HuH-7 (cell line): ENCODE measurements at places on chromosomes 2 and 18.

DNA sequence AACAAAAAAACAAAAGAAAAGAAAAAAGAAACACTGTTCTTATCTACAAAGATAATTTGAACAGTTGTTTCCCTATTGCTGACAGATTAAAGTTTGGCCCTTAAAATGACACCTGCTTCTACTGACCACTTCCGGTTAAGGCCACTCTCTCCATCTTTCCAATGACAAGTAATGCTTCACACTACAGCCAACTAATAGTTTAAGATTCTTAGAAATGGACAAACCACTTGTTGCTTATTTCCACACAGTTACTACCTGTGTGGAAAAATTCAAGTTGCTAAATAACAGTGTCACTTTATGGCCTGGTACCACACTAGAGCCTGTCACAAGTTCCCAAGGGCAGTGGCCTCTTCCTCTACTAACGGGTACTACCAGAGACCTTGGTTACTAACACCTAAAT, 2.4 kb downstream of the TMEM185B start:
- no peak for DNase-seq

DNA sequence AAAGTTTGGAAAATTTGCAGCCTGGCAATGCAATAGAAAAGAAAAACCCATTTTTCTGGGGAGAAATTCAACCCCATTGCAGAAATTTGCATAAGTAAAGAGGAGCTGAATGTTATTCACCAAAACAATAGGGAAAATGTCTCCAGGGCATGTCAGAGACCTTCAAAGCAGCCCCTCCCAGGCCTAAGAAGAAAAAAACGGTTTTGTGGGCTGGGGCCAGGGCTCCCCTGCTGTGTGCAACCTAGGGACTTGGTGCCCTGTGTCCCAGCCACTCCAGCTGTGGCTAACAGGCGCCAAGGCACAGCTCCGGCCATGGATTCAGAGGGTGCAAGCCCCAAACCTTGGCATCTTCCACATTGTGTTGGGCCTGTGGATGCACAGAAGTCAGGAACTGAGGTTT, 224.5 kb downstream of the TXNL1 start:
- no peak for DNase-seq

- DNase-seq: no peak
Observed at GRCh38 chr2:65199891-65200290, 27.7 kb upstream of the ACTR2 start.

DNA sequence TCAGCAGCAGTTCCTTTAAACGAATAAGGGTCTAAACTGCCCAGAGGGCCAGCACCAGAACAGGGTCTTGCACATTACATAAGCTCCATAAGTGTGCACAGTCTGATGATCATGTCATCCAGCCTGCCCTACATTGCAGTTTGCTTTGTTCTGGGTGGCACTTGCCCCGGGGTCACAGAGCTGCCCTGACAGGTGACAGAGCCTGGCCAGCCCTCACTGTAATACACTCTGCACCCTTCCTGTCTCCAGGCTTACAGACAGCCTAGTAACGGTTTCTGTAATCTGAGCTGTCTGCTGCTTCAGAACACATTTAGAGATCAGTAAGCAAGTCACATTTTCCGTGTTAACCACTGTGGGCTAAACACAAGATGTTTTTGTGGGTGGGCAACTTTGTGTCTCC, 213.3 kb downstream of the FAM210A start:
- DNase-seq: no peak

GRCh38 chr2:241842620-241843211, 16.0 kb downstream of the PDCD1 start:
- DNase-seq: no peak

DNA sequence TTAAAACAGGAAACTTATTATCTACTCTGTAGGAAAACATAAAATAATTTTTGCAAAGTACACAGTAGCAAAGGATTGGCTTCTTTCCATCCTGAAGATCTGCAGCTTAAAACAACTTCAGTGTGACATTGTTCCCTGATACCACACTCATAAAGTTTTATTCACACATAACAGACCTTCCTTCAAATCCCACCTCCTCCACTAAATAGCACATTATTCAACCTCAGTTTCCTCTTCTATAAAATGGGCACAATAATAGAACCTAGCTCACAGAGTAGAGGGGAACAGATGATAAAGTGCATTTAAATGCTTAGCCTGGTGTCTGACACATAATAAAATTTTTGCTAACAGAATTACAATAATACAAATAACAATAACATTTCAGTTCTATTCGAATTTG, 250.4 kb upstream of the RBBP8 start:
- DNase-seq: no peak

DNA sequence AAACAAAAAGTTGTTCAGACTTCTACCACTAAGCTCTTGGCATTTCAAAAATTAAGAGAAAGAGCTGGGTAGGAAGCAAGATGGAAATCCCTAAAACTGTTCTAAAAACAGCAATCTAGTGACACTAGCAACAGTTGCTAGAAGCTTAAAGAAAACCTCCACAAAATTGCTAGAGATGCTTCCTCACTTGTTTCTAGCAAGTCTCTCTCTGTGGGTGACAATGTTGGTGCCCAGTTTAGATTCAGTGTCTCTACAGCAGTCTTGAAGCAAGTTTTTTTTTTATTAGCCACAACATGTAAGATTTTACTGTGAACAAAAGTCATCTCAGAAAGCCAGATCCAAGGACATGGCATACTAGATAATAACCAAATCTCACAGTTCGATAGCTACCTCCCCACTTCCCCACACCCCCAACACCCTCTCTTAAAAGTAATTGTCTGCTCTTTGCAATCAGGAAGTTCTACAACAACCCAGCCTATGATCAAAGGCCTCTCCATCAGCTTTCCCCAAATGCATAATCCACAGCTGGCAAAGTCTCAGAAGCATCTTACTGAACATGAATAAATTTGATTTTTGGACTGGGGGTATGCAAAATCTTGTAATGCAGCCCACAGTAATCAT, 70.0 kb downstream of the ANKRD44 start:
- DNase-seq: no peak

DNA sequence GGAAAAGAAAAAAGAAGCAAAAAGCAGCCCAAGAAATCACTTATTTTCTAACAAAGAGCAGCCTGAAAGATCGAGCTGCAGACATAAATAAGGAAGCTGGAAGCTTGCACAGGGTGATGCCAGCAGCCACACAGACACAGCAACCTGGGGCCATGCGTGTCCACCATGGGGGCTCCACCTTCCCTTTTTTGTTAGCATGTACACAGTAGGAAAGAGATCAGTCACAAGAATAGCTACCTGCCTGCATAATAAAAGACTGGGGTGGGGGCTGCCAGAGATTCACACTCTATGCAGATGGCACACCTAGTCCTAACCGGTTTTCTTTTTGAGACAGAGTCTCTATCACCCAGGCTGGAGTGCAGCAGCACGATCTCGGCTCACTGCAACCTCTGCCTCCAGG, 2.9 kb upstream of the CNOT11 start:
- DNase-seq: no peak

DNA sequence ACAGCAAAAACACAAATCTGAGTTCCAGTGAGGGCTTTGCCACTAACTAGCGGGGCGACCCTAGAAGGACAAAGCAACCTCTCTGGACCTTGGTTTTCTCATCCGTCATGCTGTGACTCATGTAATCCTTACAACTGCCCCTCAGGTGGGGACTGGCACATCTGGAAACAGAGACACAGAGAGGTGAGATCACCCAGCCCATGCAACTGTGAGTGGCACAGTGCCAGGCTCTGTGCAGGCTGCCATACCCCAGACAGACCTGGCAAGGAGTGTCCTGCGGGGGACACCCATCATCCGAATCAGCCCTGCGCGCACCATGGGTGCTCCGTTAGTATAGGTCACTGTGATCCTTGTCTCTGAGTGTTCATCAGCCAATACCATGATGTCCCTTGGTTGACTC, 198.3 kb downstream of the SMAD7 start:
- DNase-seq: no peak

GRCh38 chr18:68962623-68963022, 164.7 kb downstream of the CCDC102B start:
- no peak for DNase-seq

- no peak for DNase-seq
Observed at GRCh38 chr2:190103144-190103543, 40.6 kb upstream of the MSTN start.

- DNase-seq: no peak
Observed at GRCh38 chr2:15069149-15069548, 436.6 kb downstream of the LRATD1 start.

- DNase-seq: no peak
Observed at GRCh38 chr2:30422444-30423040, 24.5 kb upstream of the LCLAT1 start.

GRCh38 chr2:143528021-143528420, 398.8 kb downstream of the ARHGAP15 start:
- DNase-seq: no peak

- DNase-seq: no peak
Observed at GRCh38 chr18:57150081-57150480, 3.2 kb downstream of the BOD1L2 start.

DNA sequence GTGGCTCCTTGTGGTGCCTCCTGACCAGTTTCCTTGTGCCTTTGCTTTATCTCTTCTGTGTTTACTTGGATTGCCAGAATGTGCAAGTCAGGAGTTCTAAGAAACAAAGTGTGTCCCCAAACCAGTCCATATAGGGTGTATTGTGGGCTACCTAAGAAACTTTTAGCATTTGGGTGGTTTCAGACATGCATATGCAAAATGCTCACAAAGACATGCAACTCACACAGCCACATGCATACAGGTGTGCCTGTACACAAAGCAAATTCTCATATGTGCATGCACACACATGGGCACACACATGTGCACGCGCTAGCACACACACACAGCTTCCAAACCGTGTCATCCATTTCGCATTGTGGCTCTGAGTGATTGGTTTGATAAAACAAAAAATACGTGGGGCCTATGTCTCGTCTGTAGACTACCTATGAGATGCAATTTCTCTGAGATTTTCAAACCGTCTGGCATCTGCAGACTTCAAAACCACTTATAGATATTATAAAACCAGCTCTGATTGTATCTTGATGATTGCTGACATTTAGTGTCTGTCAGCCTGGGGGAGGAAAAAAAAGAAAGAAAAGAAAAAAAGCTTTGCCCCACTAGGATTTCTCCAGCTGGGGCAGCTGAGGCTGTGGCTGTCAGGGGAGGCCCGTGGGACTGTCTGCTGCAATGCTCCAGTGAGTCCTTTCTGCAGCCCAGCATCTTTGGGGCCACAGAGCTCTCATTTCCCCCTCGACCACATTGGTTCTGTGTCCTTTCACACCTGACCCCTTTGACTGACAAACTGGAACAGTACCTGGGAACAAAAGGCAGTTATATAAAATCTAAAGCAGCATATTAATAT, 556.1 kb downstream of the CMPK2 start:
- DNase-seq: no peak

DNA sequence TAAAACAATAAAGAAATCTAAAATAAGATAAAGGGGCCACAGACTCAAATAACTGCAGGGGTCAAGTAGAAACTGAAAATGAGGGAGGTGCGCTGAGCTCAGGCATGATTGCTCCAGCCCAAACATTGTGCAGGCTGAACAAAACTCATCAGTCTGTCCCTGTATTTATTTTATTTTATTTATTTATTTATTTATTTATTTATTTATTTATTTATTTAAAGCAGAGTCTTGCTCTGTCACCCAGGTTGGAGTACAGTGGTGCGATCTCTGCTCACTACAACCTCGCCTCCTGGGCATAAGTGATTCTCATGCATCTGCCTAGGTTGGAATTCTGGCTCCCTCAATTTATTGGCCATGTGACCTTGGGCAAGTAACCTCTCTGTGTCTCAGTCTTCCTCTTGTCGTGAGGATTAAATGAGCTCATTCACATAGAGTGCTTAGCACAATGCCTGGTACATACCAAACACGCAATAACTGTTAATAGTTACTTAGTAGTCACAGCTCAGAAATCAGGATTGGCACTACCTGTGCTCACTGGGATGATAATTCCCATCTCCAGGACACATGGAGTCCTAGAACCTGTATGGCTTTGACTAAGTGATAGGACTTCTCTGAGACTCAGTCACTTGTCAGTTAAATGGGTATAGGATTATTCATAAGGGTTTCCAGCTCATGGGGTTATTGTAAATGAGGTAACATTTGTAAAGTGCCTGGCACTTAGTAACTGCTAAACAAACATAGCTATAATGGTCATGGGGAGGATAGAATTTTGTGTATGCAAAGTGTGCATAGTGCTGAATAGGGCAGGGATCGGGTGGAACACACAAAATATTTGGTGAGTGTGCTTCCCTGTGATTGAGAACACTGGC, 6.0 kb downstream of the SPEG start:
- no peak for DNase-seq

DNA sequence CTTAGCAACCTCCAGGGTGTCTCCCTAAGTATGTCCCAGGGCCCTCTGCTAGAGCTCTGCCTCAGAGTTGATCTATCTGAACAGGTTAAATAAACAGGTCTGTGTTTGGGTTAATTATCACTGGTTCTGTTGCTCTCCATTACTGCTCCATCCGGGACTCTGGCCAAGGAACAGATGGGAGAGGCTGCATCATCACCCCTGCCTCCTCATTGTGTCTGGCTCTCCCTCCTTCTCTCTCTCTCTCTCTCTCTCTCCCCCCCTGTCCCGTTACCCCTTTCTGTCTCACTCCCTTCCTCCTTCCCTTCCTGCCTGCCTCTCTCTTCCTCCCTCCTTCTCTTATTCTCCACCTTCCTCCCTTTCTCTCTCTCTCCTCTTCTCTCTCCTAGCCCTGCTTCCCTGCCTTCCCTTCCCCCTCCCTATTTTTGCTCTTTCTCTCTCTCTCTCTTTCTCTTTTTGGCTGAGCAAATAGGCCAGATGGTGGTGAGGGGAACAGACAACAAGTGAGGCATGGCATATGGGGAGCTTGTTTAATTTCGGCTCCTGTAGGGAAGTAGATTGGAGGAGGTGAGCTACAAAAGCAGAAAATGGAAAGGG, 62.1 kb downstream of the SETBP1 start:
- no peak for DNase-seq

DNA sequence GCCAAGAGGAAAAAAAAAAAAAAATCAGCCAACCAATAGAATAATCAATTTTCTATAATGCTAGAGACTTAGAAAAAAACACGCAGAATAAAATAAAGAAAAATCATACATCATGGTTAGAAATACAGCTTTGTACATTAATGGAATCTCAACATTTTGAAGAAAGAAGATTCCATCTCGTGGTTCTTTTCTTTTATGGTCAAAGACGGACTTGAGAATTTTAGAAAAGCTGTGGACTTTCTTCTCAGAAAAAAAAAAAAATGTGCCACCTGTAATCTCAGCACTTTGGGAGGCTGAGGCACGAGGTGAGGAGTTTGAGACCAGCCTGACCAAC, 41.8 kb upstream of the ATIC start:
- no peak for DNase-seq

- no peak for DNase-seq
Observed at GRCh38 chr2:42073739-42074503, 26.1 kb downstream of the PKDCC start.
